ENCODE measurements at places on chromosomes 3 and 15.

- DNase-seq = no peak
These were observed 309.6 kb downstream of the RBMS3 start for GRCh38 chr3:29590461-29590860.

GRCh38 chr15:91216000-91216399 is 115.9 kb downstream of the SV2B start:
- DNase-seq = no peak

- no peak for DNase-seq
These were observed 292.1 kb downstream of the LPP start for GRCh38 chr3:188446014-188446413.

- no peak for DNase-seq
These were observed 257.2 kb upstream of the THBS1 start for GRCh38 chr15:39323706-39324105.

GRCh38 chr15:93082861-93083260 is 6.2 kb downstream of the RGMA start:
- no peak for DNase-seq

DNA sequence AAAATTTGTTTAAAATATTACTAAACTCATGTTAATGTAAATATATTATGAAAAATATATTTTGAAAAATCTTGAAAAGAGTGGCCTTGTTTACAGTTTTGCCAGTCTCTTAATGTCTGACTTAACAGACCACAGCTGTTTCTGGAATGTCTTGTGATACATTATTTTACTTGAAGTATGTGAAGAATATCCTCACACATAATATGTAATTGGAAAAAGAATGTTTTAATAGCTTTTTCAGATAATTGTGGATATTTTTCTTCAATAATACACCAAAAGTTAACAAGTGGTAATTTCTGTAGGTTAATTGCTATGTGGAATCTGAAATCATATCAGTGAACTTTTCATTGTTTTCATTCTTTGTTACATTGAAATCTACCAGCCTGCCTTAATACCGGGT is 101.3 kb downstream of the UBE2E2 start:
- DNase-seq = no peak

- DNase-seq = no peak
These were observed 529.2 kb downstream of the GABRG3 start for GRCh38 chr15:27500206-27500605.

GRCh38 chr15:69597061-69597592 is 144.5 kb downstream of the RPLP1 start:
- DNase-seq = no peak

DNA sequence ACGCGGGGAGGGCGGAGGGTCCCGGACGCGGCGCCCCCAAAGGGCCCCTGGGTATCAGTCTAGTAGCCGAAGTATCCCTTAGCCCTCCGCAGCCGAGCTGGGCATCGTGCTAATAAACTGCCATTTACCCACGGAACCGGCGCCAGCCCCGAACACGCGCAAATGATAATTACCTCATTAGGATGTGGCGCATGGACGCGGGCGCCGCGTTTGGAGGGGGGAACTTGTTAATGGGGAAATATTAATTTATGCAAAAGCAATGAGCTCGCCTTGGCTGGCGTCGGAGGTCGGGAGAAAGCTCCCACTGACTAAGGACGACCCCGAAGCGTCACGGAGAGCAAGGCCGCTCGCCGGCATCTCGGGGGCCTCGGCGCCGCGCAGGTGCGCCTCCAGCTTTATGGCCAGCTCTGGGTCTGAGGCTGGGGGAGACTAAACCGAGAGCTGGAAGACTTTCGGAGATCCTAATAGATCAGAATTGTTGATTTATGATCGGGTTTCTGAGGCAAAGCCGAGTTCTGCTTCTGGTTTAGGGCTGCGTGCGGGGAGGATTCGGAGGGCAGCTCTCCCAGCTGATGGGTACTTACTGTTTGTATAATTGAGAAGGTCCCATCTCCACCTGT is 474 bp upstream of the FEZF2 start:
- no peak for DNase-seq

GRCh38 chr3:127002195-127003174 is 19.6 kb downstream of the PLXNA1 start:
- peak; percentile 86 for DNase-seq

- peak; percentile 31 for DNase-seq
These were observed 14.4 kb upstream of the STARD5 start for GRCh38 chr15:81338170-81339007.

DNA sequence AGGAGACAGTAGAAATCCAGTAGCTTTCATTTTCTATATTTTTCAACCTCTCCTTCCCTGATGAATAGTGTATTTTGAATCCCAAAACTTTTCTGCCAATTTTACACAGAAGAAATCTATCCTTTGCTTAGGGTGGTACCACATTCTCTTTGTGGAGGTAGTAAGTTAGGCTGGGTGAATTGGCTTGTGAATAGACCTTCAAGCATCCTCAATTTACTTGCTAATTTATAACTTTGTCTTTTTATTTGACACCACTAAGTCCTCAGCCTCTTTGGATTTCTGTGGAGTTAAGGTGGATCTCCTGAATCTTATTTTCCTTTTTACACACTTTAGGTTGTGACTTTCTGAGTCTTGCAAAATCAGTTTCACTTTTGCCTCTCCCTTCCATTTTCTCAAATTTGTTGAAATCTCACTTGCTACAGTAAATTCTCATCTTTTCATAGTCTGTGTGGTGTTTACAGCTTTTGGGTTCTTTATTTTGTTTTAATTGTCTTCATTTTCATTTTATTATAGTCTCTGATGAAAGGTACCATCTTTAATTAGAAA is 5.7 kb upstream of the PLSCR1 start:
- DNase-seq = no peak

- no peak for DNase-seq
These were observed 88.4 kb upstream of the TBC1D5 start for GRCh38 chr3:17830788-17831187.

DNA sequence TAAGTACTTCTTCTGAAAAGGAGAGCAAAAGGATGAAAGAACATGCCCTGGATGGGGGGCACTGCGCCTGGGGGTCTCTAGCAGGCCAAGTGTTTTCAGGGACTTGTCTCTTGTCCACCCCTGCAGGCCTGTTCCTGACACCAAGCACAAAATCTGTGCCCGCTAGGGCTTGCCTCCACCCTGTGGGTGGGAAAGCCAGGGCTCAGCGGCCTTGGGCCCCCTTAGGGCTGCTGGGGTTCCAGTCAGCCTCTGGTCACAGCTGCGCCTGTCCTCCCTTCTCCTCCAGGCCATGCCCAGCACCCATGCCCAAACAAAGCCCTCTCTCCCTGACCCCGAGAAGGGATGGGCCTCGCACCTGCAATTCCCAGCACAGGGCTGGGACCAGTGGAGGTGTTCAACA is 71.1 kb upstream of the TRPM1 start:
- DNase-seq = no peak

GRCh38 chr3:4462369-4463040 is 4.6 kb downstream of the SUMF1 start:
- no peak for DNase-seq

- DNase-seq = no peak
These were observed 34.0 kb downstream of the ZNF106 start for GRCh38 chr15:42456971-42457370.

DNA sequence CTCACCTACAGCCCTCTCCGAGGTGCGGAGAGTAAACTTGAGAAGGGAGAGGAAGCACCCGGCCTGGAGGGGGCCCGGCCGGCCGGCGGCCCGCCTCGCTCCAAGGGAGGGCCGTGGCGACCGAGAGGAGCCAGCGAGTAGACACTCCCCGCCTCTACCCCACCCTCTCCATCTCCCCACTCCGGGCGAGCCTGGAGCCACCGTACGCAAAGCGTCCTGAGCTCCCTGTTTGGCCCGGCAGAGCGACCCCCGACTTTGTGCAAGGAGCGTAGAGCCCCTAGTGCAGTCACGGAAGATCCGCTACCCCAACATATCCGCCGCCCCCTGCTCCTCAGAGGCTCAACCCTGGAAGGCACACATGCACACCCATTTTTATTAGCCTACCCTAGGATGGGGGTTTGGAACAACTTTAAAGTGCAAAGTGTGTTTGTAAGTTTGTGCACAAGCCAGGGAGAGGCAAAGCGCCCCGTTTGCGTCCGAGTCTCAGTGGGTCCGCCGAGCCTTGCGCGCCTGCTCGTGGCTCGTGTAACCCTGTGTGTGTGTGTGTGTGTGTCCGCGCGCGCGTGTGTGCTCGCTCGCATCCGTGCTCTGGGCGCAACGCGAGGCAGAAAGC is 508 bp upstream of the SMAD6 start:
- no peak for DNase-seq

DNA sequence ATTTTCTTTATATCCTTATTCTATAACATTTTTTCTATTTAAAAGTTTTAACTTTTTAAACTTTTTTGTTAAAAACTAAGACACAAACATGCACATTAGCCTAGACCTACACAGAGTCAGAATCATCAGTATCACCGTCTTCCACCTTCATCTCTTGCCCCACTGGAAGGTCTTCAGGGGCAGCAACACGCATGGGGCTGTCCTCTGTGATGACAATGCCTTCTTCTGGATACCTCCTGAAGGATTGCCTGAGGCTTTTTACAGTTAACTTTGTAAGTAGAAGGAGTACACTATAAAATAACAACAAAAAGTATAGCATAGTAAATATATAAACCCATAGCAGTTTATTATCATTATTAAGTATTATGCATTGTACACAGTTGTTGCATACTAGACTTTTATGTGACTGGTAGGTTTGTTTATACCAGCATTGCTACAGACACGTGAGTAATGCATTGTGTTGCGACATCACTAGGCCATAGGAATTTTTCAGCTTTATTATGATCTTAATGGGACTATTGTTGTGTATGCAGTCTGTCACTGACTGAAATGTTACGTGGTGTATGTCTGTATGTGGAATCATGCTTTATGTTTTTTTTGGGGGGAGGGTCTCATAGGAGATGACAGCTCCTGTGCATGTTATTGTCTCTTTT is 18.2 kb downstream of the ATP1B3 start:
- DNase-seq = peak; percentile 61

All from AG09319 (cell line).